ENCODE measurements at places on chromosomes 3 and 15. TPM values are rescaled to one million over a fixed set of nuclear protein-coding genes. Genes with fewer than 3 reads are reported as not detected.

LIPC gene
- 0.17 TPM for total RNA-seq

LRRIQ4 gene
- not detected for total RNA-seq

C3orf22 gene
- not detected for total RNA-seq

SLITRK3 gene
- not detected for total RNA-seq

COL6A5 gene
- not detected for total RNA-seq

AADACL2 gene
- total RNA-seq = not detected

CCR2 gene
- total RNA-seq = not detected

ZNF280D gene
- total RNA-seq = 12.6 TPM

LTK gene
- 0.09 TPM for total RNA-seq

RPLP1 gene
- 4,394 TPM for total RNA-seq

MOBP gene
- not detected for total RNA-seq

TMEM108 gene
- total RNA-seq = not detected

IGSF11 gene
- total RNA-seq = 4.8 TPM

P2RY12 gene
- total RNA-seq = not detected

SI gene
- total RNA-seq = not detected

CAPN7 gene
- total RNA-seq = 26.1 TPM

HHATL gene
- total RNA-seq = not detected

BTLA gene
- total RNA-seq = not detected

ACTRT3 gene
- 3.0 TPM for total RNA-seq

FOXB1 gene
- total RNA-seq = not detected

WDR93 gene
- total RNA-seq = 0.13 TPM

PRICKLE2 gene
- 2.5 TPM for total RNA-seq

CD96 gene
- total RNA-seq = not detected

Data from A549 treated with Hydrocortisone at 1 μM for 4 hours (cell line).